IMR-90 (cell line): ENCODE measurements at places on chromosomes 4 and X. TPM values are rescaled to one million over a fixed set of nuclear protein-coding genes. Genes with fewer than 3 reads are reported as not detected.

GRCh38 chrX:17613979-17614588, 123.2 kb upstream of the SCML1 start:
- DNase-seq, result peak; percentile 51

The AFF2 gene
- 0.72 and 0.83 TPM in 2 replicates for total RNA-seq

The SPRY1 gene
- 1.4 and 1.9 TPM in 2 replicates for total RNA-seq

DNA sequence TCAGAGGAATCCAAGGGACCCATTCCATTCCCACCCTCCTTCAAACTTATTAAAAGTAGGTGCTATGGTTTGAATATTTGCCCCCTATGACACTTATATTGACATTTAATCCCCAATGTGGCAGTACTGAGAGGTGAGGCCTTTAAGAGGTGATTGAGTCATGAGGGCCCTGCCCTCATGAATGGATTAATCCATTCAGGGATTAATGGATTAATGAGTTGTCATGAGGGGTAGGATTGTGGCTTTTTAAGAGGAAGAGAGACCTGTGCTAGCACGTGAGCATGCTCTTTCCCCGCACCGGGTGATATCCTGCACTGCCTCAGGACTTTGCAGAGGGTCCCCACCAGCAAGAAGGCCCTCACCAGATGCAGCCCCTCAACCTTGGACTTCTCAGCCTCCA, 50.1 kb downstream of the IRF2 start:
- DNase-seq, result no peak

DNA sequence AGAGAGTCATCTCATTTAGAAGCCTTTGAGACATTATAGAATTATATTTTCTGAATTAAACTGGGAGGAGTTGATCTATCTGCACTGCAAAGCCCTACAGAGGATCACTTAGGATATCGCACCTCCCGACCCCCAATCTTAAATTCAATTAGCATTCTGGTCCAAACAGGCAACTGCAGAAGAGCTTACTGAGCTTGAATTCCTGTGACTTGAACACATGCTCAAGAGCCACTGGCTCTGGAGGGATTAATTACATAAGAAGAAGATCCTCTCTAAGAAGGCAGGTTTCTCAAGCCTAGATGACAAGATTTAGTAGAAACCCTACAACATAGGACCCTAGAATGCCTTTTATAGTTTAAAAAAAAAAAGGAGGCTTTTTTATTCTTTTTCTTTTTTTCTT, 548.9 kb downstream of the ARAP2 start:
- DNase-seq, result no peak

The MSX1 gene
- total RNA-seq, result 1.1 TPM in 2 replicates

GRCh38 chr4:170446782-170447181, 357.0 kb upstream of the AADAT start:
- DNase-seq, result no peak

The APLN gene
- total RNA-seq, result under 0.01 and 0.18 TPM in 2 replicates

DNA sequence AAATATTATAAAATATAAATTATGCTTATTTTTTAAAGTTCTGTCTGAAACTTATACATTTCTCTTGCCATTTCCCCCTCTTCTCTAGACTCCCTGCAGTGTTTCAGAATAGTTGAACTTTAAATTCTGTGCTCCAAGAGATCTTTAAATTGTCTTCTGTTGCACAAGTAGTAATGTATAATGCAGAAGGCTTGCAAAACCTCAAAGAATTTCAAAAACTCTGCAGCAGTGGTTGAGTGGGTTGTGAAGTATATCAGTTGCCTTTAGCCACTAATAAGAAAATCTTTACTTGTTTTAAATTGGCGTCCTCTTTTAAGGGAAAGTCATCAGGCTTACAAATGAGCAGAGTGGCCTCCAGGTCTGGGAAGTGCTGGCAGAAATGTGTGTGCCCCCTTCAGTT, 1153.3 kb upstream of the PABPC4L start:
- DNase-seq, result peak; percentile 38
